ENCODE measurements at places on chromosomes 5 and 9.

DNA sequence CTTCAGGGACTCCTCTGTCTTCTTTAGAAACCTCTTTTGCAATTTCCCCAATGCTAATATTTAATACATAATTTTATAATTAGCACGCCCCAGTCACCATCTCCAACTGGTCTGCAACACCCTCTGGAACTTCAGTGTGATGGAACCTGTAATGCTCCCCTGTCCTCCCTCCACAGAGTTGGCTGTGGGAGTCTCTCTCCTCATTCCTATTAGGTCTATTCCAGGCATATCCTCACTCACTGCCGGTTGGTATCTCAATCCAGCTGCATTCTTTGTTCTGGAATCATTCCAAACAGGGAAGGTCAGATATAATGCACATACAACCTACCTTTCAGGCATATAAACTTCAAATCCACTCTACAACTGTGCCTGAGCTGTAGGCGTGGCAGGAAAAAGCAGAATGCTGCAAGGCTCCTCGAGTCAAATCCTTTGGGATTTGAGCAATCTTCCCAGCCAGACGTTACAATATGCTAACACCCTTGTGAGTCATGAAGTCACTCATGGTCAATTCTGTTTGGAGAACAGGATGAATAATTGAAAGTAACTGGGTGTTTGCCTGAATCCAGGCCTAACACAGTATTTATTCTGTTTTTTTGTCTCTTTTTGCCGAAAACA lies 293.8 kb downstream of the CWC27 start:
- DNase-seq, result peak; percentile 27

- DNase-seq, result no peak
Observed at GRCh38 chr9:16453390-16453789, 417.1 kb downstream of the BNC2 start.

- DNase-seq, result no peak
Observed at GRCh38 chr5:167447466-167448375, 843.7 kb upstream of the WWC1 start.

- no peak for DNase-seq
Observed at GRCh38 chr5:174191076-174191475, 145.6 kb downstream of the NSG2 start.

GRCh38 chr5:143708672-143709071 lies 103.3 kb upstream of the HMHB1 start:
- DNase-seq, result no peak

GRCh38 chr9:95413793-95414192 lies 96.3 kb upstream of the FANCC start:
- DNase-seq, result no peak

DNA sequence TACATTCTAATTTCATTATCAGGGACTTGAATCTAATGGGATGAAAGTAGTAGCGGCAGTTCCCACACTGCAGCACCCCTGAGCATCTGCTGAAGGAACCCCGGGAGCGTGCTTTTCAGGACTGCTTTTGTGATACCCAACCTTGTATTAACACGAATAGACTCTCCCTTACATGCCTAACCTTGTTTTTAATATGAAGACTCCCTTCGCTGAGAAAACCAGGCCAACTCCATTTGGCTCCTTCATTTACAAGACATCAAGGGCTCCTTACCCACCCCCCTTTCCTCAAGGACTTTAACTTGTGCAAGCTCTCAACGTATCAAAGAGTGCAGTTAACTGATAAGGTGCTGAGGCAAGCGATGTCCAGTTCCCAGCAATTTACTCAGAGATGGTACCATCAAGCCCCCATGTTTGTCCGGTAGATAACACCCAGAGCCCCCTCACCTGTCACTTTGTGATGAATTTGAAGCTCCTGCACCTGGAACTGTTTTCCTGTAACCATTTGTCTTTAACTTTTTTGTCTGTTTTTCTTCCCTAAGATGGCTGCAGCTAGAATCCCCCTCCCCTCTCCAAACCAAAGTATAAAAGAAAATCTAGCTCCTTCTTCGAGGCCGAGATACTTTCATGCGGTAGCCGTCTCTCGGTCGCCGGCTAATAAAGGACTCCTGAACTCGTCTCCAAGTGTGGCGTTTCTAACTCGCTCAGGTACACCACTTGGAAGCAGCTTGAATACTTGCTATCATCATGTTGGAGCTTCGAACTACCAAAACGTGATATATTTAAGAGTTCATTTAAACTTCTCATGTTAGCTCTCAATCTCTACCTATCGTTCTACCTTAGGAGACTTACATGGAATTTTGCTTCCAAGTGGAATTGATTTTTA lies 10.7 kb downstream of the HNRNPH1 start:
- no peak for DNase-seq

GRCh38 chr5:126810596-126811380 lies 33.9 kb downstream of the LMNB1 start:
- no peak for DNase-seq

- no peak for DNase-seq
Observed at GRCh38 chr5:9499498-9499876, 46.4 kb downstream of the SEMA5A start.

DNA sequence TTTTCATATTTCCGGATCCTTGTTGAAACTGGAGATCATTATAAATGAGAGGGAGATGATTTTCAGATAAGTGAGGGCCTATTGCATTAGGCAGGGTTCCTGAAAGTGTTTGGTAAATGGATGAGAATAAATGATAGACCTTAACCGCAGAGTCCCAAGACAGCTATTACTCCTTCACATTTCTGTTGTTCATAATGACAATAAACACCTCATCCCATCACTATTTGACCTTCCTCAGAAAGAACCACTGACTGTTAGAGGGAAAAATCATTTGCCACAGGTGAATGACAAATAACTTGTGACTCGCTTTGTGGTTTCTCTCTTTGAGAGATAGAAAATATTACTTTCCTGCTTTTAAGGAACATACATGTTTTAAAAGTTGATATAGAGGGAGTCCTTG lies 47.3 kb upstream of the TRMT10B start:
- DNase-seq, result no peak

- DNase-seq, result no peak
Observed at GRCh38 chr5:144315994-144316634, 145.4 kb downstream of the KCTD16 start.

DNA sequence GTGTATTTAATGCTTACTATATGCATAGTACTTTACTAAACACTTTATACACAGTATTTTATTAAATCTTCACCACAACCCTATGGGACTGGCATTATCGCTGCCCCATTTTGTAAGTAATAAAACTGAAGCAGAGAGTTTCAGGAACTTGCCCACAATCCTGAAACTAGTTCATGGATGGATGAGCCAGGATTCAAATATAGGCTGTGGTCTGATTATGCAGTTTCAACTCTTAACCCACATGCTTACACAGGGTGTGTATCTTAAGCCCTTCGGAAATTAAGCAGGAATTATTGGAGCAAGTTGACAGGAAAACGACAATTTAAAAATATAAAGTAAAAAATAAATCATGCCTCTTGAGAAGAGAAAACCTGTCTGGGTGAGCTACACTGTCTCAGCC lies 109.0 kb downstream of the ATP10B start:
- no peak for DNase-seq

DNA sequence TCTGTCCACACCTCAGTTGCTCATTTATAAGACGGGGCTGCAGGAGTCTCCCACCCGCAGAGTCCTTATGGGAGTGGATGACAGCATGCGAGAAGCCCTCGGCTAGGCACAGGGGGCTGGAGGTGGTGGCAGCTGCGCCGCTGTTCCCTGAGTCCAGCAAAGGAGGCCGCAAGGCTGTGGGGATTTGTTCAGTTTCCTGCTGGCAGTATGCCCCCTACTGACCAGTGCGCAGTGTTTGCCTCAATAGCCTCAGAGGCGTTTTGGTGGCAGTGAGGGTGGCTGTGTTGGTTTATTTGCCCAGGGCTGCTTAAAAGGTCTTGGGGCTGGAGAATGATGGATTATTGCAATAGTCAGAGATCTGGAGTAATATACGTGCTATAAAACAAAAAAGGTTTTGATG lies 176.3 kb upstream of the OTULINL start:
- no peak for DNase-seq

DNA sequence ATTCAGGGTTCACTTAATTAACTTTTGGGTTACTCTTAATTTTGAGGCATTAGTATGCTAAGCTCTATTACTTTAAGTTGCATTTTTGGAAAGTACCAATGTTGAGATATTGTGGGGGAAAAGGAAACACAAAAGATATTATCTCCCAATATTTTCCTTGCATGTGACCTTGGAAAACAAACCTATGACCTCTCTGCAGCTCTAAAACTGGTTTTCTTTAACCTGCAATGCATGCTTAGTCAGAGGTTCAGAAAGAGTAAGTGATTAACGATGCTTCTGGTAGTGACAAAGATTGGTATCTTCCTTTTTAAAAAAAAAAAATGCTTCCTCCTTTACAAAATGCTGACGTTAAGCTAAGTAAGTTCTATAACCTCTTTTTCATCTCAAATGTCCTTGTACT lies 44.9 kb upstream of the CDH18 start:
- no peak for DNase-seq

- no peak for DNase-seq
Observed at GRCh38 chr5:176891331-176891958, 7.7 kb downstream of the HK3 start.

- no peak for DNase-seq
Observed at GRCh38 chr9:81595887-81596543, 93.3 kb downstream of the TLE1 start.

DNA sequence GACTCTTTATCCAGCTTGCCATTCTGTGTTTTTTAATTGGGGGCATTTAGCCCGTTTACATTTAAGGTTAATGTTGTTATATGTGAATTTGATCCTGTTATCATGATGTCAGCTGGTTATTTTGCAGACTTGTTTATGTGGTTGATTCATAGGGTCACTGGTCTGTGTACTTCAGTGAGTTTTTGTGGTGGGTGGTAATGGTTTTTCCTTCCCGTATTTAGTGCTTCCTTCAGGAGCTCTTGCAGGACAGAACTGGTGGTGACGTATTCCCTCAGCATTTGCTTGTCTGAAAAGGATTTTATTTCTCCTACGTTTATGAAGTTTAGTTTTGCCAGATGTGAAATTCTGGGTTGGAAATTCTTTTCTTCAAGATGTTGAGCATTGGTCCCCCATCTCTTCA lies 381.1 kb downstream of the MAN2A1 start:
- no peak for DNase-seq

- DNase-seq, result no peak
Observed at GRCh38 chr5:126106029-126106428, 317.2 kb upstream of the GRAMD2B start.

DNA sequence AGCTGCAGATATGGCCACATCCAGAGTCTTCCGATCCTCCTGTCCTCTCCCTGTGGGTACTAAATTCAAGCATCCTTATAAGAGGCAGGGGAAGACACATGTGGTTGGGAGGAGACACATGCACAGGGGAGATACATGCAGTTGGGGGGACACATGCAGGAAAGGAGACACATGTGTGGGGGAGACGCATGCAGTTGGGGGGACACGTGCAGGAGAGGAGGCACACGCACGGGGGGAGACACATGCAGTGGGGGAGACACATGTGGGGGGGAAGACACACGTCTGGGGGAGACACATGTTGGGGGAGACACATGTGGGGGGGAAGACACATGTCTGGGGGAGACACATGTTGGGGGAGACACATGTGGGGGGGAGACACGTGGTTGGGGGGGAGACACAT lies 21.2 kb upstream of the OLFM1 start:
- no peak for DNase-seq

DNA sequence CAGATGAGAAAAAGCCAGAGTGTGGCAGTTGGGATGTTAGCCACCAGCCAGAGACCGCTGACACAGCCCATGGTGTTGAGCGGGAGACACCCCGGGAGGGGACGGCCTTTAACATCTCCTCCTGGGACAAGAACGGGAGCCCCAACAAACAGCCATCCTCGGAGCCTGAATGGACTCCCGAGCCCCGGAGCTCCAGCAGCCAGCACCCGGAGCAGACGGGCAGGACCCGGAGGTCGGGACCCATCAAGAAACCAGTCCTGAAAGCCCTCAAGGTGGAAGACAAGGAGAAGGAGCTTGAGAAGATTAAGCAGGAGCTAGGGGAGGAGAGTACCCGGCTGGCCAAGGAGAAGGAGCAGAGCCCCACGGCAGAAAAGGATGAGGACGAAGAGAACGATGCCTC lies 28.0 kb upstream of the POMT1 start:
- no peak for DNase-seq

DNA sequence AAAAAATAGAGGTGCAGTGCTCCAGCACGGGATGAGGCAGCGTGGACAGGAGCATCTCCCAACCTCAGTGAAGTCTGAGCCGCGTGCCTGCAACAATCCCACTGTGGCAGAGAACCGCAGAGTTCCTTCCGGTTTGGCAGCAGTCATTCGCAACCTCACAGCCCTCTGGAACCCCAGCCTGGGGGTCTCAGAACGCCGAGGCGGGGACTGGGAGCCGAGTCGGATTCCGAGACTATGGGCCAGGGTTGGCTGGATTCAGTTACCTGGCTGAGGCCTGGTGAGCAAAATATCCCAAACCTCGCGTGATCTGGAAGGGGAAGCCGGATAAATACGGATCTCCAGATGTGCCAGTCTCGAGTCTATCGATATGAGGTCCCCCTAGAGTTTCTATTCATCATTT lies 27.0 kb downstream of the CDKN2A start:
- no peak for DNase-seq

DNA sequence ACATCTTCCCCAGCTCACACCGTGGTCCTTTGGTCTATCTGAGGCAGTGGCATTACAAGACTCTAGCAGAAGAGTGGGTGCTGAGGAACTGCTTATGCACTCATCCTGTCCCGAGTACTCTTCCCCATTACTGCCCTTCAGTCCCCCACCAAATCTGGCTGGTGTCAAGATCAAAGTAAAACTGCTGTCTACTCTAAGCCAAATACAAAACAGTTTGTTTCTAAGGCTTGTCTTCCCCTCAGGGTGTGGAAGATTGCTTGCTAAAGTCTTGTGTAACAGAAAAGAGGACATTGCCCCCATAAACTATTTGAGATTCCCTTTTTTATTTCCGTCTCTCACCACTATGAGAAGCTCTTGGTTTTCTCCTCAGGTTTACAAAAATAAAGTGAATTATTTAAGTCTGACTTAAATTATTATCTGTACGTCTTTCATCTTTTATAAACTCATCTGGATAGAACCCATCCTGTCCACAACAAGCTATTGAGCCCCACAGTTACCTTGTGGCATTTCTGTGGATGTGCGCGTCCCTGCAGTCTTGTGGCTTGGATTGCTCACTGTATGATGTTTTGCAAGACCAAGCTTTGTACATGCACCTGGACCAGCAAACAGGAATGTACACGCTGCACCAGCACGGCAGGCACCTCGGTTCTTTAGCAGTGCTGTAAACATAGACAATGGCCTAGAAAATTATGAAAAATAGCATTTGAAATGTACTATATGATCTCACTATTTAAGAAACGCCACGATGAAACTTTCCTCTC lies 61.0 kb downstream of the CYSTM1 start:
- DNase-seq, result no peak

GRCh38 chr9:110170357-110171257 lies 37.4 kb downstream of the C9orf152 start:
- no peak for DNase-seq

GRCh38 chr9:92725266-92725545 lies 39.4 kb downstream of the BICD2 start:
- DNase-seq, result no peak
